ENCODE measurements at places on chromosomes 11 and 22. TPM values are rescaled to one million over a fixed set of nuclear protein-coding genes. Genes with fewer than 3 reads are reported as not detected.
A peak's percentile ranks its signal among the peaks of the same experiment; 100 is the strongest.

DNA sequence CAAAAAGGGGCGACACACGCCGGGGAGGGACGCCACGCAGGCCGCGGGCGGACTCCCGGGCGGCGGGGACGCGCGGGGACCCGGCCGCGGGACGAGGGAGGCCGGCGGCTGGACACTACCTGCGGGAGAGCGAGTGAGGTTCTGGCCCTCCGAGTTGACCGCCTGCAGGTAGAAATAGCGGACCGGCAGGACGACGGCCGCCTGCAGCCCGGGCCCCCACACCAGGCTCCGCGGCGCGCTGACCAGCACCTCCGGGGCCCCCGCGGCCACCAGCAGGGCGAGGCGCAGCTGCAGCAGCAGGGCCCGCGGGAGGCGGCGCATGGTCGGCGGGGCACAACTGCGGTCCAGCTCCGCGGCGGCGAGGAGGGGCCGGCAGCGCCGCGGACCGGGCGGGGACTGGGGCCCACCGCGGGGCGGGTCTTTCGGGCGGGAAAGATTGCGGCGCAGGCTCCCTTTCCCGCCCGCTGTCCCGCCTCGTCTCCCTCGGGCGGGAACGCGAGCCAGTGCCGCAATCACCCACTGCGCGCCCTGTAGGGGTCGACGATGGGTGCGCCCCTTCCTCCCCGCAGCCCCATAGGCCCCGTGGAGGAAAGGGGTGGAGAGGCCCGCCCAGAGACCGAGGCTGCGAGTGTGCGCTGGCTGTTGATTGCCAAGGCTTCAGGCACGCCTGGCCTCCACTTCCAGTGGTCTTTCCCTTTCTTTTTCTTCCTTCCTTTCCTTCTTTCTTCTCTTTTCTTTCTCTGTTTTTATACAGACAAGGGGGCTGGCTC, at the start of gene POGLUT3:
POGLUT3 (minus strand) TSS at position 339 of the 770 bp plus-strand sequence; CDS start at position 321, 18 bp downstream.
- H3K4me1 ChIP-seq = no peaks in the 10 kb centered on the region
- peak; percentile 86 for DNase-seq
- peak within 1 kb of the TSS; percentile 78 for H3K4me3 ChIP-seq
- H3K27me3 ChIP-seq = peaks cover 5% of the 10 kb centered on the region

- H3K4me1 ChIP-seq = no peaks in the 10 kb centered on the region
- DNase-seq = no peak
- no peaks in the 10 kb centered on the region for H3K27me3 ChIP-seq
Measured at GRCh38 chr11:121520243-121521144, 67.7 kb upstream of the SORL1-AS1 start.

GRCh38 chr11:132139181-132139580, 768.8 kb downstream of the NTM start:
- no peak overlapping the region for H3K27ac ChIP-seq
- no peaks in the 10 kb centered on the region for H3K4me1 ChIP-seq
- no peak for DNase-seq
- H3K36me3 ChIP-seq = no peaks in the 10 kb centered on the region
- no peak overlapping the region for H3K4me3 ChIP-seq

- no peaks in the 10 kb centered on the region for H3K27me3 ChIP-seq
- no peaks in the 10 kb centered on the region for H3K36me3 ChIP-seq
- H3K4me1 ChIP-seq = peaks cover 17% of the 10 kb centered on the region
Measured at GRCh38 chr11:11374358-11375148, 21.5 kb upstream of the CSNK2A3 start.

DNA sequence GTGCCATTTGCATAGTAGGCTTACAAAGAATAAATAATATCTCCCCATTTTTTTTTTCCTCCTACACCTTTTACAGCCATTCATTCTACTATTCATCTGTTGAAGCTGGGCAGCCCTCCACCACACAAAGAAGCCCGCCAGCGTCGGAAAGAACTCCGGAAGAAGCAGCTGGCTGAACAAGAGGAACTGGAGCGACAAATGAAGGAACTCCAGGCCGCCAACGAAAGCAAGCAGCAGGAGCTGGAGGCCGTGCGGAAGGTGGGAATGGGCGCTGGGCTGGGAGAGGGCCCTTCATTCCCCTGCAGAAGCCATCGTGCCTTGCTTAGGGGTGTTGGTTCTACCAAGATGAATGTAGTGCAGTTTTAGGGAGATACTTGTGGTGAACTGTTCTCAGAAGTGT, 68.6 kb downstream of the SWAP70 start:
- H3K4me1 ChIP-seq = no peaks in the 10 kb centered on the region
- no peaks in the 10 kb centered on the region for H3K27me3 ChIP-seq
- H3K36me3 ChIP-seq = peaks cover 84% of the 10 kb centered on the region
- H3K27ac ChIP-seq = peak overlapping the region; percentile 70
- DNase-seq = no peak

DNA sequence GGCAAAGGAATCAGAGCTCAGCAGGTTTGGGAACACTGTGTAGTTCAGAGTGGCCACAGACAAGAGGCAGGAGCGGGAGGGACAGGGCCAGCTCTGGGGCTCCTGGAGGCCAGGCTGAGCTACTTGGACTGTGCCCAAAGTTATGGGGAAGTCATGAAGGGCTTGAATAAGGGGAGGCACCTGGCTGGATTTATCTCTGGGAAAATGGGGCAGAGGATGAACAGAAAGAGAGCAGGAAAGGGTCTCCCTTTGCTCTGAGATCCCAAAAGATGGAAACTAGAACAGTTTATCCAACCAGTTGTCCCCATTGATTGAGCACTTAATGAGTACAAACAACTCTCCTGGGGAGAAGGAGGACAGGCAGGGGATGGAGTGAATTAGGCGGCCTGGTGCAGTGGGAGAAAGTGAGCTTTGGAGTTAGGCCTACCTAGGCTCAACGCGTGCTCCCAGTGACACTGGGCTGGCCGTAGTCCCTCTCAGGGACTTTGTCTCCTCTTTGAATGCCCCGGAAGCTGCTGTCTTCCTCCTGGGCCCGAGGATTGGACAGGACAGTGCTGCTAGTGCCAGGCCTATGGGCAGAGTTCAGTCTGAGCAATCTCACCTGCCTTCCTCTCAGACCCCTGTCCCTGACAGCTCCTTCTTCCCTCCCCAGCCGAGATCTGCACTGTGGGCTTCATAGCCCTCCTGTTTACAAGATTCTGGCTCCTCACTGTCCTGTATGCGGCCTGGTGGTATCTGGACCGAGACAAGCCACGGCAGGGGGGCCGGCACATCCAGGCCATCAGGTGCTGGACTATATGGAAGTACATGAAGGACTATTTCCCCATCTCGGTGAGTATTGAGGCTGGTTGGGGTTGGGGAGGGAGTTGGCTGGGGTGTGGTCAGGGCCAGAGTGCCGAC, 2.0 kb downstream of the MOGAT2 start:
- no peak overlapping the region for H3K4me3 ChIP-seq
- no peaks in the 10 kb centered on the region for H3K4me1 ChIP-seq
- no peak for DNase-seq
- no peaks in the 10 kb centered on the region for H3K36me3 ChIP-seq
- no peak overlapping the region for H3K27ac ChIP-seq
- H3K27me3 ChIP-seq = no peaks in the 10 kb centered on the region

DNA sequence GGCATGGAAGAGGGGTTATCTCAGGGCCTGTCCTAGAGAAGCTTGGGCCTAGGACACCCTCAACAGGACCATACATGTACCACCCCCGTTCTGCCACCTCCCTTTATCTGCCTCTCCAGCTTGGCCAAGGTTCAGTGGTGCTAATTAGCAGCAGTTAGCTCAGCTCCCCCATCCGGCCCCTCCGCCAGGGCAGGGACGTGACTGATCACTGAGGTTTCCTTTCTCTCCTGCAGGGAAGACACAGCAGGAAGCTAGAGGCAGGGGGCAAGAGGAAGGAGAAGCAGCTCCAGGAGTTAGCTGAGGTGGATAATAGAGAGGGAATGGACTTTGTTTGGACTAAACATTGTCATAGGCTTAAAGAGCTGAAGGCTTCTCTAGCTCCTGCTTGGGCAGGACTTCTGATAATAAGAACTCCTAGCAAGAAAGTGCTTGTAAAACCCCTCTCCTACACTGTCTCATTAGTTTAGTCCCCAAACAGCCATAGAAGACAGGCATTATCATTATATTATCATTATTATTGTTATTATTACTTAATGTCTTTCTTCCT, 53.8 kb downstream of the BUD13 start:
- no peak for DNase-seq
- no peak overlapping the region for H3K27ac ChIP-seq
- no peak overlapping the region for H3K4me3 ChIP-seq

DNA sequence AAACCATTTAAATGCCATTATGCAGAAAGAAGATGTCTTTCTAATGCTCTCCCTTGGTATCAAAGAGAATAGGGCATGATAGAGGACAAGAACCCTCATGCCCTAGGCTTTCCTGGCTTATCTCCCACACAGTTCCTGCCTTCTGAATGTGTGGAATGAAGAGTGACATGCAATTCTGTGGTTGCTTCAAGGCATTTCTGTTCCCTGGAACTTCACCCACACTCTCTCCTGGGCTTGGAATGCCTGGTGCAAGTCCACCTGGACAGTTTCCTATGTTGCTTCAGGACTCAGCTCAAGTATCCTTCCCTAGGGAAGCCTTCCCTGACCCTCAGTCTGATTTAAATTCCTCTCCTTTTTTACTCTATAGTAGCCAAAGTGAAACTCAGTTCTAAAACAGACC, 53.8 kb upstream of the DRD2 start:
- H3K27me3 ChIP-seq = no peaks in the 10 kb centered on the region
- no peak overlapping the region for H3K4me3 ChIP-seq
- no peak overlapping the region for H3K27ac ChIP-seq
- H3K4me1 ChIP-seq = no peaks in the 10 kb centered on the region
- no peaks in the 10 kb centered on the region for H3K36me3 ChIP-seq

Gene RFPL1
- total RNA-seq = not detected

All from endodermal cell (in vitro differentiated cells).